ENCODE measurements at places on chromosomes 1 and 21.
A peak's percentile ranks its signal among the peaks of the same experiment; 100 is the strongest.

- peak; percentile 13 for DNase-seq
Measured at GRCh38 chr1:19208710-19209438, 1.2 kb downstream of the UBR4 start.

GRCh38 chr1:76343356-76343755 is 268.8 kb downstream of the ST6GALNAC3 start:
- no peak for DNase-seq

GRCh38 chr1:1293263-1294249 is 13.3 kb downstream of the SCNN1D start:
- no peak for DNase-seq

- peak; percentile 73 for DNase-seq
Measured at GRCh38 chr1:225933072-225933471, 7.9 kb downstream of the LEFTY2 start.

- DNase-seq: no peak
Measured at GRCh38 chr1:65691152-65691900, 101.4 kb upstream of the PDE4B start.

- DNase-seq: peak; percentile 81
Measured at GRCh38 chr1:232486454-232487207, 143.3 kb downstream of the SIPA1L2 start.

DNA sequence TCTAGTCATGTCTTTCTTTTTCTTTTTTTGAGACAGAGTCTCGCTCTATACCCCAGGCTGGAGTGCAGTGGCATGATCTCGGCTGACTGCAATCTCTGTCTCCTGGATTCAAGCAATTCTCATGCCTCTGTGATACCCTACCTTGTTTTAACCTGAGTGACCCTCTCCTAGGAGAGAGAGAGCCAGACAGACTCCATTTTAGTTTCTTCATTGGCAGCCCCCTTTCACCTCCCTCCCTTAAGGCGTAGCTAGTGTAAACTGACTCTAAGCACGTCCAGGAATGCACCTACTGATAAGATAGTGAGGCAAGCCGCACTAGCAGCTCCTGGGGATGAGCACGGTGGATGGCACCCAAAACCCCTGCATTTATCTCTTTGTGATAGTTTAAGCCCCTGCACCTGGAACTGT is 5.2 kb upstream of the PKNOX1 start:
- no peak for DNase-seq
